NCI-H2107 (cell line): ENCODE measurements at places on chromosomes 1 and 21.

DNA sequence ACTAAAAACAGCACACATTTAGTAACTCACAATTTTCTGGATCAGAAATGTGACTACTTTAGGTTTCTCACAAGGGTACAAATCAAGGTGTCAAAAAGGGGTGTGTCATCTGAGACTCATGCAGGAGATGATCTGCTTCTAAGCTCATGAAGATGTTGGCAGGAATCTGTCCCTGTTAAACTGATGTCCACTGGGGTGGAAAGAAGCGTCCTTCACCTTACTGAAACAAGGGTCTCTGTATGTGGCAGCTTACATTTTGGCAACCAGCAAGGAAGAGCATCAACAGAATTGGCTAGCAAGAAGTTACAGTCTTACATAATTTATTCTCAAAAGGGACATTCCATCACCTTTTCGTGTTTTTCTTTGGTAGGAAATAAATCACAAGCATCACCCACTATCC is 1223.8 kb downstream of the AMY1C start:
- no peak for DNase-seq

- no peak for DNase-seq
These were observed 5.8 kb upstream of the ITGB2 start for GRCh38 chr21:44926331-44927101.

DNA sequence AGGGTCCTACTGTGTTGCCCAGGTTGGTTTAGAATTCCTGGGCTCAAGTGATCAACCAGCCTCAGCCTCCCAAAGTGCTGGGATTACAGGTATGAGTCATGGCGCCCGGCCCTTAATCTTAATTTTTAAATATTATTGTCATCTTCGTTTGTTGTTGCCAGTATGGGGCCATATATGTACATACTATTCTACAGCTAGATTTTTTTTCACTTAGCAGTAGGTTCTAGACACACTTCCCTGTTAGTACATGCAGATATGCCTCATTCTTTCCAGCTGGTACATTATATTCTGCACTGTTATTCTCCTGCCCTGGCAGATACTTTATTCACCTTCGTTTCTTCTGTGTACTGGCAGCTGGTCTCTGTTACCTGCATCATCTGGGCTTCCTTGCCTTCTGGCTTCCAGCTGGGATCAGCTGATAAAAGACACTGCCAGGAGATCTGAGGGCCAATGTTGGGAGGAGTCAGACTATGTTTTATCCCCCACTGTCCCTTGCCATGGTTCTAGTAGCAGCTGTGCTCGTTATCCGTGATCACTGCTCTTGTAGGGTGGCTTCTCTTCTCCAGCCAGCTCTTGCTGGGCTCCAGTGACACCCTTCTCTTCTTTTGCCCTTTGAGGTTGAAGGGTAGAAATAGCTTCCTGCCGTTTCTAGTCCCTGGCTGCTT is 24.7 kb downstream of the ST3GAL3 start:
- no peak for DNase-seq

- no peak for DNase-seq
These were observed 1.8 kb upstream of the LIN9 start for GRCh38 chr1:226310637-226311195.

DNA sequence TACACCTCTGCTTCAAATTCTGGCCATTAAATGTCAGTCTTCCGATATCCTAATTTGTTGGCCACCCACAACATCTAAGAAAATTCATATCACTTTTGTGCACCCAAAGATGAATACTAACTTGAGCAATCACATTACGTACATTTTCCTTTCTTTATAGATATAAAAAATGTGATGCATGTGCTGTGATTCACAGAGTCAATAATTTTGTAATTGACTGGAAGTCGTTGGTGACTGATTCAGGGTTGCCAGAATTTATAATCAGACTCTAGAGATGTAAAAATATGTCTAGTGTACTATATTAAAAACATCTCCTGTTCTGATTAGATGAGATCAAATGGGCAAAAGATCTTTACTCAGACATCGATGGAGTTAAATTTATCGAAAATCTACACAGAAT is 150.0 kb upstream of the KCTD3 start:
- no peak for DNase-seq

GRCh38 chr1:201269900-201270410 is 13.4 kb upstream of the PKP1 start:
- no peak for DNase-seq

GRCh38 chr1:17265162-17265561 is 16.3 kb downstream of the PADI3 start:
- no peak for DNase-seq

DNA sequence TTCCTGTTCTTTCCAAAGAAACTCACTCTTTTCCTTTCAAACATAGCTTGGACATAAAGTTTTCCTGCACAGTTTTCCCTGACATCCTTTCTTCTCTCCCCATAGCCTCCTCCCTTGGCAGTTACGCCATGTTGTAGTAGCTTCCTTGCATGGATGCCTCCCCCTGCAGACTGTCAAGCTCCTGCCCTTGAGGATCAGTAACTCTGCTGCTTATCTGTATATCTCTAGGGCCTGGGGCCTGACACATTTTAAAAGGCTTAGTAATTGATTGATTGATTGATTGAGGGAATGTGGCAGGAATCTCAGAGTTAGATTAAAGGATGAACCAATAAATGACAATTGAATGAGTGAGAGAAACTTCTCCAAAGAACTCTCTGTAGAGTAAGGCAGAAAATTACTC is 143.7 kb downstream of the NEK7 start:
- DNase-seq = no peak

GRCh38 chr1:200693327-200693726 is 23.6 kb upstream of the DDX59 start:
- no peak for DNase-seq

DNA sequence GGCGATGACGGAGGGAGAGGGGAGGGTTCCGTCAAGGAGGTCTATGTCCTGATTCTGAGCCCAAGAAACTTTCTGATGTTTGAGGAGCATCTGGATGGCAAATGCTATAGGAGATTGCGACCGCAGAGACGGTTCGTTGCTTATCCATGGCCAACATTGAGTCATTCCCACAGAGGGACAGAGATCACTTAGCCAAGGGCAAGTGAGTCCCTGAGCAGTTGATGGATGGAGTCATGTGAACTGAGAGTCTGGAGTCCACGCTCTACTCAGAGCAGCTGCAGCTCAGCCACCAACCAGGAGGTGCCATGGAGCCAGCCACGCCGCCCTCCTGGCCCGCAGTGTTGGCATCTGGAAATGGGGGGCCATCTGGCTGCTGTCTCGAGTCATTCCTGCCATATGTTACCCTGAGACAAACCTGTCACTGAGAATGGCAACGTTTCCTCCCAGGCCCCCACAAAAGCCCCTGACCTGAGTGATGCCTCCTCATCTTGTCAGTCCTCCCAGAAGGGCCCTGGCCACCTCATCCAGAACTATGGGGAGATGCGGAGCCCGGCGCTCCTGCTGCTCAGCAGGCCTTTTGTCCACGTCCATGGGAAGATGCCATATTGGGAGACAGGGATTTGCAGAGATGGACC is 58.6 kb downstream of the ATP5PO start:
- no peak for DNase-seq

DNA sequence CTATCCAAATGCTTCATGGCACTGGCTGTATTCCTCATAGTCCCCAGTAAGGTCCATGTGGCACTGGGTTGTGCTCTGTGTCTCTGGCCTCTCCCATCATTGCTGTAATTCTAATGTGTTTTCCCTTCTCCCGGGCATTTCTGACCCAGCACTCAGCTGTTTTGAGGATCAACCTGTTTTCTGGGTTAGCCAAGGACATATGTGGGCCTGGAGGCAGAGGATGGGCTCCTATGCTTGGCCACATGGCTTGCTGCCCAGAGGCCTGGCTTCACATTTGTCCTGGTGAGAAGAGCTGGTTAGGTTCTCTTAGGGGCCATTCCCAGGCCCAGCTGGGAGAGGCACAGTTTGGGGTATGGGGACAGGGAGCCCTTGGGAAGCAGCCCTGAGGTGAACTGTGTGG is 103.1 kb downstream of the FAM78B start:
- no peak for DNase-seq

GRCh38 chr1:245074232-245074747 is 80.5 kb upstream of the KIF26B start:
- DNase-seq = peak; percentile 59

DNA sequence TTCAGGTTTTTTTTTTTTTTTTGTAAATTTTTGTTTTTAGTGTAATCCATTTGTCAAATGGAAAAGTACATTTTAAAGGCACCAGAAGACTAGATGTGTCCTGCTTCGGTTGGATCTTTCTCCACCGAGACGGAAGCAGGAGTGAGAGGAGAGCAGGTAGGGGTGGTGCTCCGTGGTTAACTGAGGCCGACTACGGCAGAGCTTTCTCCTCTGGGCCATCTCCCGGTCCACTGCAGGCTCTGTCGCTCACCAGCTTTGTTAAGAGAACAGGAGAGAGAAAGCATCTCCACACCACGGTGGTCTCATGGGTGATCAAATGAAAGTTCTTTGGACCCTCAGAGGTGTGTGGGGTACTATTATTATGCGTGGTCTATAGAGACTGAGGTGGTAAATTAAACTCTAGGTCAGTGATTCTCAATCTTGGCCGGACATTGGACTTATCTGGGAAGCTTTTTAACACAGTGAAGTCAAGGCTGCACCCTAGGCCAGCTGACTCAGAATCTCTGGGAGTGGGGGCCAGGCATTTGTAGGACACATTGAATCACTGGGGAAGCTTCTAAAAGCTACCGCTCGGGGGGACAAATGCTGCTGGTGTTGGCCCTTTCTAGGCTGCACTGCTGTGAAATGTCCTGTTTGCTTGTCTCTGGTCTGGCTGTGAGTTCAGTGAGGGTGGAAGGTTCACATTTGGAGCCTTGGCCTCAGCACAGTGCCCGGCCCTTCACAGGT is 25.0 kb downstream of the ABCA4 start:
- DNase-seq = no peak

DNA sequence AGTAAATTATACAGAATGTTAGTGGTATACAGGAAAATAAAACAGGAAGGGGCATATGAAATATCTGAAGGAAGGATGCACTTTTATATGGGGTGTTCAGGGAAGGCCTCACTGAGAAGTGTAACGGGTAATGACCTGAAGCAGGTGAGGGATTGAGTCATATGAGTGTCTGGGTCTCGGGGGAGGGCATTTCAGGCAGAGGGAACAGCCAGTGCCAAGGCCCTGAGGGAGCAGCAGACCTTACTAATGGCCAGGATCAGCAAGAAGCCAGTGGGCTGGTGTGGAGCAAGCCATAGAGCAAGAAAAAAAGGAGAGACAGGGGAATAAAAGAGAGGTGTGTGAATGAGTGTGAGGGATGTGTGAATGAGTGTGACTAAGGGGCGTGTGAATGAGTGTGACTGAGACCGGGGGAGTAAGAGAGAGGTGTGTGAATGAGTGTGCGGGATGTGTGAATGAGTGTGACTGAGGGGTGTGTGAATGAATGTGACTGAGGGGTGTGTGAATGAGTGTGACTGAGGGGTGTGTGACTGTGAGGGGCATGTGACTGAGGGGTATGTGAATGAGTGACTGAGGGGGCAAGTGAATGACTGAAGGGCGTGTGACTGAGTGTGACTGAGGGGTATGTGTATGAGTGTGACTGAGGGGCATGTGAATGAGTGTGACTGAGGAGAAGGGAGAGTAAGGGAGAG is 107.2 kb downstream of the GLIS1 start:
- no peak for DNase-seq

DNA sequence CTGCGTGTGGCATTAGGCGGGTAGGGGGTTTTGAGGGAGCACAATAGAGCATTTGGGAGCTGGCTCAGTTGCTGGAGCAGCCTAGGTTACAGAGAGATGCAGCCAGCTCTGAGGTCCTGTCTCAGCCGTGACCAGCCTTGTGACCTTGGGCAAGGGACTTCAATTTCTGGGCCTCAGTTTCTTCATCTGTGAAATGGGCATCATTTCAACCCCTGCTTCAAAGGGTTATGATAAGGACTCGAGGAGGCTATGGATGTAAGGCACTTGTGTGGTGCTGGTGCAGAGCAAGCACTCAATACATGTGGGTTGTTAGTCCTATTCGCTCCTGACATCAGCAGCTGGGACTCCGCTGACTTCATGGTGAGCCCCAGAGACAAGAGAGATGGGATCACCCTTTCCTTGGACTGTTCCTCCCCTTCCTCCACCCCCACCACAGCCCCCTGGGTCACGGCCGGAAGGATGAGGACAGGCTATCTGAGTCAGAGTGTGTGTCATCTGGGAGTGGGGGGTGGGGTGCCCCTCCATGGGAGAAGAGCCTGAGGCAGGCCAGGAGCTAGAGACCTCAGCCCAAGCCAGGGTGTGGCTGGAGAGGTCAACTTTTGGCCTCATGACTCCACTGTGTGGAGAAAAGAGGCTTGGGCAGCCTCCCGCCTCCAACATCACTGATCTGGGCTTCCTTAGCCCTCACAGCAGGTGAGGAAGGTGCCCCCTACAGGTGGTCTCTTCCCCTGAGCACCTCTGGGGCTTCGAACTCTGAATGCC is 71.4 kb upstream of the ZBTB40 start:
- no peak for DNase-seq

- no peak for DNase-seq
These were observed 7.9 kb upstream of the OPRD1 start for GRCh38 chr1:28804071-28804470.
